ENCODE measurements at places on chromosomes 16 and 17.
A peak's percentile ranks its signal among the peaks of the same experiment; 100 is the strongest.

GRCh38 chr16:66714654-66715307 is 18.2 kb upstream of the CMTM4 start:
- DNase-seq = no peak

DNA sequence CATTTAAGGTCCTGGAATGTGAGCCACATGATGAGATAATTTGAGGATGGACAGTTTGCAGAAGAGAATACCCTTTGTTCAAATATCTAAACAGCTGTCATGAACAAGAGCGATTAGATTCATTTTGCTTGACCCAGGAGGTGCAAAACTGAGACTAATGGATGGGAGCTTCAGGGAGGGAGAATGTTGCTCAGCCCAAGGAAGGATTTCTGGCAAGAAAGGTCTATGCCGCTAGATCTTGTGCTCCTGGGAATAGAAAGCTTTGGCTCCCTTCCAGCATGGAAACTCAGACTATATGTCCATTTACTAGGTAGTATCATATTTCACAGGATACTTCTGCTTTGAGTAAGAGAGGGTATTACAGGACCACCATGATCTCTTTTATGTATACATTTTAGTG is 14.8 kb upstream of the CDH11 start:
- DNase-seq = no peak

GRCh38 chr16:50197582-50197981 is 44.5 kb downstream of the TENT4B start:
- DNase-seq = no peak

DNA sequence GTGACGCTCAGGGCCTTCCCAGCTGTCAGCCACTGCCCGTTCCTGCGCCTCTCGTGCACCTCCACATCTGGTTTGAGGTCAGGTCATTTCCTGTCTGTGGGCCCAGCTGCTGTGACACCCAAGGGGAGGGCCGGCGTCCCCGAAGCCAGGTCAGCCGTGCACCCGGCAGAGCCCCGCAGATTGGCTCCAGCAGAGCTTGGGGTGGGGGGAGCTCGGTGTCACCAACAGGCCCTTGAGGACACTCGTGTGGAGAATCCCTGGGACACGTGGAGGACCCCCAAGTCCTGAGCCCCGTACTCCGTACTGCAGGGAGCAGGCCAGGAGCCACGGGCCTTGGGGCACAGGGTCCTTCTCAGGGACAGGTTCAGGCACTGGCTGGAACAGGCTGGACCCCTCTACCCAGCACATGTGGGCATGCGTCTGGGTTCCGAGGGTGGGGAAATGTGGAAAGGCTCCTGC is 4.8 kb downstream of the SPATA2L start:
- peak; percentile 32 for DNase-seq

- no peak for DNase-seq
These were observed 6.7 kb downstream of the USP7 start for GRCh38 chr16:8957063-8957397.
